ENCODE measurements at places on chromosomes 6 and 20.

- DNase-seq: no peak
Measured at GRCh38 chr6:33492093-33492492, 37.7 kb downstream of the ZBTB9 start.

DNA sequence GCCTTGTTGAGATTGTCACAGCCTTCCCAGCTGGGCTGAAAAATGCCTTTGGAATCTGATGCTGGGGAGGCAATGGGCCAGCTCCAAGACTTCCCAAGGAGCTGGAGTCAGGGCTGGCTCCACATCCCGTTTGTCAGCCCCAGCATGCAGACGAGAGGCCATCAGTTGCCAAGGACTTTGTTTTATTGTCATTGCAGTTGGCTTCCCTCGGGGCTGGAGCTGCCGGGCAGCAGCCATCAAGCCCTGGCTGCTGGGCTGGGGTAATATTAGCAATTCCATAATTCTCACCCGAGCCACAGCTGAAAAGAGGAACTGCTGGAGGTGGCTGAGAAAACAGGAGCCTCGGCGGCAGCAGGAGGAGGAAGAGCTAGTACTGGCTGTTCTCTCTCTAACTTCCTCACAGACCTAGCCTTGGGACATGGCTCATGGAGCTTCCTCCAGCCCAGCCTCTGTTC, 182.5 kb downstream of the CDC5L start:
- DNase-seq: no peak

DNA sequence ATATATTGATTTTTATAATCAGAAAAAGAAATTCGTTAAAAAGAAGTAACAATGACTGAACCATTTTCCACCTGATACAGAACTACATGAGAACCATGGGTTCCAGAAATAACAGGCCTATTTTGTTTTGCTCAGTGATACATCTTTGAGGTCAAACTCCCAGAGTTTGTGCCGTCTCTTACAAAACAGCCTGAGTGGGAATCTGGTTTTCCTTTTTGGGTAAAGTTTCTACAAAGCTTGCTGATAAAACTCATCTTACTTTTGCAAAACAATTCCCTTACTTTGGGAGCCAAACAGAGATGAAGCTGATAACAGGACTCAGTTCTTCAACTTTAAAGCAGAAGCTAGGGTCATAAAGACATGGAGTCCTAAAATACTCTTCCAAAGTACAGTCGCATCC, 98.7 kb upstream of the FAM8A1 start:
- DNase-seq: no peak

DNA sequence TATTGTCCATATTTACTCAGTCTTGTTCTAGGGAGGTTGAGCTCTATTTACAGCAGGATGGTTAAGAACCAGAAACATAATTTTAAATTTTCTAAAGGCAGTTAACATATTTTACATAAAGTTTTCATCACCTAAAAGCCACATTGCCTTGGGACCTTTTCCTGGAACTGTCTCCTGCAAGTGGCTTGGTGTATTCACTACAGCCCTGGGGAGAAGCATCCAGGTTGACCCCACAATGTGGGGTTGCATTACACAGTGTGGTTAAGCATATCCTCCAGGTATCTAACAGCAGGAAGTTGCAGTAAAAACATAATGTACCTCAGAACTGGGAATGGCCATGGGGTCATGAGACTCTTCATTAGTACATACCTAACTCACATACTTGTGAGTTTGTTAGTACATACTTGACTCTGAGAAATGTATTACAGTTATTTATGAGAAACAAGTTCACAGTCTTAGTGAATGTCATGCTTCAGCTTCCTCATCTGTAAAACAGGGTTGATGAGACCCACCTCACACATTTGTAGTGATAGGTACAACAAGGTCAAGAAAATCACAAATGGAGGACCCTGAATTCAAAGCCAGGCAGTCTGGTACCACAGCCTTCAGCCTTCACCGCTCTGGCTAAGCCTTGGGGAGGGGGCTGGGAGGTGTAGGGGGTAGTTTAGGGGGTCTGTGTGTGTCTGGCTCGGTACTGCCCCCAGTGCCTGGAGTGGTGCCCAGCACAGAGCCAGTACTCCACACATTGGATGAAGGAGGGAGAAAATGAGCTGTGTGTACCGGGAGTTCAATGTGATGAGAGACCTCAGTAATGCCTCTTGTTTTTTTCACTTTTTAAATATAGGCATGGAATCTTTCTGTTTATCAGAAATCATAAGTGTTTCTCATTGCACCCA, 52.9 kb downstream of the KAT14 start:
- DNase-seq: no peak

GRCh38 chr20:50804437-50805348, 9.8 kb downstream of the BCAS4 start:
- no peak for DNase-seq

DNA sequence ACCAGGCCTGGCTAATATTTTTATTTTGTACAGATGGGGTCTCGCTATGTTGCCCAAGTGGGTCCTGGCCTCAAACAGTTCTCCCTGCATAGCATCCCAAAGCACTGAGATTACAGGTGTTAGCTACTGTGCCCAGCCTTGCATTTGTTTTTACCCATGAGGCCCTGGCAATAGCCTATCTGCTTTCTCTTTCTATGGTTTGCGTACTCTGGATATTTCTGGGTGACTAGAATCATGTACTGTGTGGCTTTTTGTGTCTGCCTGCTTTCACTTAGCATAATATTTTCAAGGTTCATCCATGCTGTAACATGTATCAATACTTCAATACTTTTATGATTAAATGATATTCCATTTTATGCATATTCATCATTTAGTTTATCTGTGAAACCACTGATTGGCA, 451.7 kb downstream of the GRIK2 start:
- DNase-seq: no peak

DNA sequence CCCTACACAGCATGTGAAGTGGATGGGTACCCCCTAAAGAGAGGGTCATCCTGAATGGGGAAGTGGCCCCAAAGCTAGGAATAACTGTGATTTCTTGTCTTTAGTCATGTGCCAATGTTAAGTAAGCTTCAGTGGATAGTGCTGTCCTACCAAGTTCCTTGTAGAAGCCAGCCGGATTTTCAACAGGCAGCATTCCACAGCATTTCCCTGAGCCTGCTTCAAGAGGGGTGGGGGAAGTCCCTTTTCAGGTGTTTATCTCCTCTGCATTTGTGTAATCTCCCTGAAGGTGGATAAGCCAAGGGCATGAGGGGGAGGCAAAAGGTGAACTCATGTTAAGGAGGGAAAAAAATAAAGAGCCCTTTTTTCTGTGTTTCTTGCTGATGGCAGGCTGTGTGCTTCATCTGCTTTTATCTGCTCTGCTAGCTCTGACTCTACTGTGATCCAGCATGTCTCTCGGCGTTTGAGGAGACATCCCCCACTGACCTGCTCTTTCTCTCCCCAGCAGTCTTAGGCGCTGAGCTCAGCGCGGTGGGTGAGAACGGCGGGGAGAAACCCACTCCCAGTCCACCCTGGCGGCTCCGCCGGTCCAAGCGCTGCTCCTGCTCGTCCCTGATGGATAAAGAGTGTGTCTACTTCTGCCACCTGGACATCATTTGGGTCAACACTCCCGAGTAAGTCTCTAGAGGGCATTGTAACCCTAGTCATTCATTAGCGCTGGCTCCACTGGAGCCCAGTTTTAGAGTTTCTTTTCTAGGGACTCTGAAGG, 1.9 kb downstream of the EDN1 start:
- no peak for DNase-seq

- DNase-seq: no peak
Measured at GRCh38 chr20:63235399-63235983, at the start of gene BIRC7. BIRC7 (plus strand) TSS chr20:63235905; CDS start chr20:63236097, 192 bp downstream.

- no peak for DNase-seq
Measured at GRCh38 chr20:63117151-63117550, 98.8 kb downstream of the YTHDF1 start.

DNA sequence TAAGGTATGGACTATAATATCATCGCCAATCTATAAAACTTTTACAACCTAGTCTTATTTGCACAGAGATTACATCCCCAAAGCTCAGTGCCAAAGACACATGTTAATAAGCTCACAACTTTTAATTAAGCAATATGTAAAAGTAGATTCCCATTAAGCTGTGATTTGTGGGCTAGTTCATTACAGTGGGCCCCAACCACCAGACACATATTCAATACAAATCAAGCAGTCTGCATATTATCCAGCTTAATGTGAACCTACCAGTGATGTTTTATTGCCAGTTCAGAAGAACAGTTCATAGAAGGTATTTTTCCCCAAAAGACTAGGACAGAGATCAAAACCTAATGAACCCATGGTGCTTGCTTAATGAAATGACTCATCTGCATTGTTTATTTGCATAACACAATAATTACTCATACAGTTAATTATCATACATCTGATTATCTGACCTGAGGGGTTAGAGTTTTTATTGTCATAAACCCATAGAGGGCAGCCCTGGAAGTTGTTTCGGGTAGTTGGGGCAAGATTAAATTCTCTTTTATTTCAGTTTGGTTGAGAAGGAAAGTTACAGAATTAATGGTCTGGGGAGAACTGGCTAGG, 831.0 kb downstream of the TFAP2A start:
- DNase-seq: no peak

DNA sequence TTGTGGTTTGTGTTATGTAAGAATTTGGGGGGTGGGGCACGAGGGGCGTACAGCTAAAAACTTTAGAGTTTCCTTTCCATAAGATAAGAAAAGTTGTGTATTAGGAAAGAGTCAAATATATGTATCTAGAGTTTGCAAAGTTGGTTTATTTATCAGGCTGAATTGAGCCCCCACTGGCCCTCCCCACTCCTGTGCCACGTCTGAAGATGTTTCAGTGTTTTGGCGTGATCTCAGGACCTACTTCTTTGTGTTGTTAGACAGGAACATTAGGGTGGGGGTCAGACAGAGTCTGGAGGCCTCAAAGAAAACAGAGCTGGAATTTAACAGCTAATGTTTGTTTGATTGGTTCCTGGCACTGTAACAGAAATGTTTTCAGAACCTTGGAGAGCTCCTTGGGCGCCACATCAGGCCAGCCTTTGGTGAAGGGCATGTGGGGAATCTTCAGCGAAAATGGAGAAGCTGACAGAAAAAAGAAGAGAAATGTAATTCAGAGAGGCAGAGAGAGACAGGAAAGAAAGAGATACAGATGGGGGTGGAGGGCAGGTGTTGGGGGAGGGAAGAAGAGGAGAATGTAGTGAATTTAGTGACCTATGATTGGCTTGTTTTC, 674 bp downstream of the NRSN1 start:
- DNase-seq: no peak

- peak; percentile 37 for DNase-seq
Measured at GRCh38 chr20:846894-847278, 13.4 kb downstream of the FAM110A start.

- DNase-seq: no peak
Measured at GRCh38 chr6:33839399-33840047, 35.7 kb upstream of the MLN start.

GRCh38 chr6:84779380-84779779, 15.0 kb upstream of the TBX18 start:
- no peak for DNase-seq

GRCh38 chr6:74939151-74939708, 266.6 kb downstream of the COL12A1 start:
- no peak for DNase-seq

DNA sequence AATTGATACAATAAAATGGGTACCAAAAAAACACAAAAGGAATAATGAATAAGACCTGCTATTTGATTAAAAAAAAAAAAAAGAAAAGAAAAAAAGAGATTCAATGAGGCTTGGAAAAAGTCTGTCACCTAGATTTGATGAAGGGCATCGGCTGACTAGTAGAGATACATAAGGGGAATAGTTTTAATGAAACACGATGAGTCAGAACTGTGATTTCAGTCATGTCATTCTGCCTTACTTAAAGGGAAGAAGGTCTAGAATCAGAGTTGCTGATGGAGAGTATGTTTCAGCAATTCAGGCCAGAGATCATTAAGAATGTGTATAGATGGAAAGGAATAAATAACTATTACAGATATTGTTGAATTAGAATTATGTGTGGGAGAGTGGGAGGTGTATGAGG, 565.9 kb upstream of the RNF217 start:
- DNase-seq: no peak

DNA sequence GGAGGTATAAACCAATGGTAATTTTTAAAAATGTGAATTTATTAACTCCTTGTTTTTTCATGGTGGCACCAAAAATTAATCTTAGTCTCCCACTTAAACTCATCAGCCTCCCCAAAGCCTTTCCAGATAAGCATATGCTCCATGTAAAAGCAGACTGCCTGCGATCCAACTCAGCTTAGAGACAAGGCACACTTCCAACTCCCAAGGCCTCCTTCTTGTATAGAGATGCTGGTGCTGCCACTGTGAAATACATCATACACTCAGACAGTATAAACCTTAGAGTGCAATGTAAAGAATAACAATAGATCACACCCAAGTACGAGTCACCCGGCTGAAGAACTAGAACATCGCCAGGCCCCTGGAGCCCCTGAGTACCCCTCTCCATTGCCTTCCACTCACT, 2.0 kb downstream of the ANKRD6 start:
- DNase-seq: no peak

DNA sequence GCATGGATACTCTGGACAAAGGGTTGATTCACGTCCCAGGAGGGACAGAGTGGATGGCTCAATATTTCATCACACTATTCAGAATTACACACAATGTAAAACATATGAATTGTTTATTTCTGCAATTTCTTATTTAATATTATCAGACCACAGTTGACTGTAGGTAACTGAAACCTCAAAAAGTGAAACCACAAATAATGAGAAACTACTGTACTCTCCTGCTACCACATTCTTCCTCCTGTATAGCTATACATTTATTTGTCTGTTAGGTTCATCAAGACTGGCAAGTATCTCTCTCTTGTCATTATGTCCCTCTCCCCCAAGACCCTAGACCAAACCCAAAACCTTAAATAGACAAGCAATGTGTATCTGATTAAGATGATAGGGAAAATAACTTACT, 60.0 kb downstream of the SYCP2 start:
- DNase-seq: no peak

GRCh38 chr6:29797966-29798365, 29.7 kb upstream of the HLA-G start:
- DNase-seq: no peak

GRCh38 chr20:61875221-61875885, 190.3 kb downstream of the TAF4 start:
- DNase-seq: no peak

DNA sequence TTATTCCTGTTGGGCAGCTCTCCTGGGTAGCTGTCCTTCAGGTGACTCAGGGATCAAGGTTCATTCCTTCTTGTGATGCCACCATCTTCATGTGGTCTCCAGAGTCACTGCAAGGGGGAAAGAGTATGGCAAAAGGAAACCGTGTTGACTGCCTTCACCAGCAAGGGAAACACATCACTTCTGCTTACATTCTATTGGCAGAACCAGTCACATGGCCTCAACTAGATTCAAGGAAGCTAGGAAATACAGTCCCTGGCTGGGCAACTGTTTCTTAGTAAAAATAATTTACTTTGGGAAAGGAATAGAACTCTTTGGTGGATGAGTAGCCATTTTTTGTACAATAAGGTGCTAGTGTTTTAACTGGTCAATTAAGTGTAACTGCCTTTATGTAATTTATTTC, 5.3 kb downstream of the ANKRD6 start:
- no peak for DNase-seq

- no peak for DNase-seq
Measured at GRCh38 chr20:50331469-50332363, 141.1 kb downstream of the CEBPB start.

DNA sequence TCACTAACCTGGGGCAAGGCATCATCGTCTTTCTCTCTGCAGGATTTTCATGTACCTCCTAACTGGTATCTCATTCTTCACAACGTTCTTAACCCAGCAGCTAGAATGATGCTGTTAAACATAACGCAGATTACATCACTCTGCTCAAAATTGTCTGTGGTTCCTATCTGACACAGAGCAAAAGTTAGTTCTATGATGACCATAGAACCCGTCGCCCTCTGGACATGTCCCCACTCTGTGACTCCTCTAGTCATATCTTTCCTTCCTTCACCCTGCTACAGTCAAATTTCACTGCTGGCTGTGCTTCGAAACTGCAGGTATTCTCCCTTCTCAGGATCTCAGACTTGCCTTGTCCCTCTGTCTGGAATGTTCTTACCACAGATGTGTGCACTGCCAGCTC, 87.4 kb upstream of the TPD52L1 start:
- DNase-seq: no peak
